ENCODE measurements at places on chromosomes 4 and X.

DNA sequence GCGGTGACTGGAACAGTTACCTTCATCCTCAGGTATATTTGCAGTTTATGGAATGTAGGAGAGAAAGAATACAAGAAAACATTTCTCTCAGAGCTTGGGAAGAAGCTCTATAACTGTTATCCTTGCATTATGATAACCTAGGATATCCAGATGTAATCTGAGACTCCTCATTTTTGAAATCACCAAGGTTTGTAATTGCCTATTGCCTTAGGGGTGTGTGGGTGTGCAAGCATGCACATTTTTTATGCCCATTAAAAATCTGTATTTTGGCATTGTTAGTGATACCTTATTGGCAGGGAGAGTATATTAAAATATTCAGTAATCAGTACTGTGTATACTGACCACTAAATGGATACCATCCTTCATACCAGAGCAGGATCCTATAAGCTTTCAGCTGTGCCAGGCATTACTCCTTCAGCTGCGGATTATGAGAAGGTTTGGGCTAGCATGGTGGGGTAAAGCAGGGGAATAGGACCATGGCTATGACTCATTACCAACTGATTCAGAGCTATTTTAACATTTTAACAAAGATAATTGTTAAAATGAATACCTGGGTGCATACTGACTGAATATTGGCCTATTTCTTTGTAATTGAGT is 8.3 kb downstream of the SEC24B start:
- no peak for DNase-seq

- no peak for DNase-seq
Measured at GRCh38 chr4:139692309-139693012, 26.8 kb downstream of the MGST2 start.

- no peak for DNase-seq
Measured at GRCh38 chr4:113173793-113174264, 124.4 kb downstream of the ANK2 start.

DNA sequence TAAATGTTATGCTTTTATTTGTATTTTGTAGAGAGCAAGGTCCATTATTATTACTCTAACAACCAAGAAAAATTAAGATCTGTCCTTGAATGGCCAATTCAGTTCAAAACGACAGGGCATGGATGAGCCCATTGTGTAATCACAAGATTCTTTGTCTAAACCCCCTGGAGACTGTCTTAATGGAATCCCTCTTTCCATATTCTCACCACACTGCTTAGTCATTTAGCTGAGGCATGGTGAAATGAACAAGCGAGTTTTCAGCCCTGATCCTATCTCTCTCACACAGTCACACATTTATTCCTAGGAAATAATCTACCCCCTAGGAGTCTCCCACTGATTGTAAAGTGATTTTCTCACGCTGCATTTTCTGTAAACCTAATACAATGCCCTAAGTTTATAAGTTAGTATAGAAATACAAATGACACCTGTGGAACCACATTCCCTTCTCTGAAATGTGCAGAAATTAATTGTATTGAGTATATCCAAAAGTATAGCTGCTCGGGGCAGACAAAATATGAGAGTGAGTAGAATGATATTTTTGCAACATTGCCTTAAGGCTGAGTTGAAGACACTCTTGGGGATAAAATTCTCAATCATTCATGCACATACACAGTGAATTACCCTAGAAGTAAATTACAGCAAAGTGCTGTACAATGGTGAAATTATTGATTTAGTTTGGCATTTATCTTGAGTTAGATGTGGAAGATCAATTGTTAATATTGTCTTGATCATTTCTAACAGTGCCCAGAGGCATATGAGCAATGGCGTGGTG is 119.7 kb upstream of the PCDH7 start:
- DNase-seq: no peak

- DNase-seq: no peak
Measured at GRCh38 chrX:147958291-147958690, 22.8 kb upstream of the FMR1NB start.

DNA sequence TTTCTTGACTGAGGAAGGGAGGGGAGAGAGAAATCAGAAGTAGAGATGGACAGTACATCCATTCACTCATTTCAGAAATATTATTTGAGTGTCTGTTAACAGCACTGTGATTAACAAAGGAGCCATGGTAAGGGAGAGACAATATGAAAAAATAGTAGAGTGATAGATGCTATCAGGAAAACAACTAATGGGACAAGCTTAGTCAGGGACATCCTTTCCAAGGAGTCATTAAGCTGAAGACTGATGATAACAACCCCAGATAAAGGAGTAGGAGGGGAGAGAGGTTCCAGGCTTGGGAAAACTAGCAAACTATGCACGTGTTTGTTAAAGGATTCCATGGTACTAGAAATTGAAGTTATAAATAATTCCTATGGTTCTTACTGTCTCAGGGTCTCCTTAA is 122.2 kb downstream of the CBR4 start:
- DNase-seq: no peak

DNA sequence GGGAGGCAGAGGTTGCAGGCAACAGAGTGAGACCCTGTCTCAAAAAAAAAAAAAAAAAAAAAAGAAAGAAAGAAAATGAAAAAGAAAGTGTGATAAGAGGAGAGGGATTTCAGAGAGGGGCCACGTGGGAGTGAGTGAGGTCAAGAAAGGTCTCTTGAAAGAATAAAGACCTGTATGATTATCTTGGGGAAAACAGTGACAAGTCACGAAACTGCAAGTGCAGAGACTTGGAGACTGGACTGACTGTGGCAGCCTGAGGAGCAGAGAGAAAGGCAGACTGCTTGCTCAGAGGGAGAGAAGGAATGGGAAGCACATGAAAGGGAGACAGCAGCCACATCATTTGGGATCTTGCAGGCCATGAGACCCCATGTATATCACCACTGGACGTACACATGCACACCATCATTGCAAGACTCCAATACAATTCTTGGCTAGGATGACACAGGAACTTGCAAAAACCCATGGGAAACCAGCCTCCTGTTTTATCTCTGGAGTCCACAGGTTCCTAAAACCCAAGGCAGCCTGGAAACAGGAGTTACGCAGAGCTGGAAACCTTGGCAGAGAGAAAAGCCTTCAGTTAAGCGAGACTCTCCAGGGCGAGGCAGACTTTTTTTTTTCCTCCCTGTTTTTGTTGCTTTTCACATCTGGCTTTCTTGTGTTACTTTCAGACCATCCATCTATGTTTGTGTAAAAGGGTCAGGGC is 207.0 kb upstream of the TBL1X start:
- no peak for DNase-seq

DNA sequence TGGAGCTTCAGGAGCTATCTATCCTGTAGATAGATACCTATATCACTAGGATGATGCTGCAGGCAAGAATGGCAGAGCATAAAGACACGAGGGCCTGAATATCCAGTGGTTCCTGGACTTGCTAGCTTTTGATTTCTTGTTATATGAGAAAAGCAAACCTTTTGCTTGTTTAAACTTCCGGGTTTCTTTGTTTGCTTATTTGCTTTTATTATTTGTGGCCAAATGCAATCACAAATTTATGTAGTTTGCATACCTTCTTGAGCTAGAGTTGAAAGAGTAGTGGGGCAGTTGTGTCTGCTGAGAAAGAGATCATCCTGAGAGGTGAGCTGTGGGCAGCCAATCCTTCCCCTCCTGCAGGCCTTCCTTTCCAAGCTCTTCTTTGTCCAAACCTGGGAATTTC is 245.7 kb downstream of the AR start:
- no peak for DNase-seq

- no peak for DNase-seq
Measured at GRCh38 chr4:84672177-84672576, 89.2 kb downstream of the CDS1 start.

GRCh38 chr4:90137555-90137954 is 10.4 kb downstream of the CCSER1 start:
- no peak for DNase-seq

Data from keratinocyte (primary cell).